Stimulated activated CD8-positive, alpha-beta memory T cell treated with anti-CD3 and anti-CD28 coated beads, Interleukin-4, amount 100 ng/mL, for 1 hour (primary cell): ENCODE measurements at places on chromosomes 13 and 19.

DNA sequence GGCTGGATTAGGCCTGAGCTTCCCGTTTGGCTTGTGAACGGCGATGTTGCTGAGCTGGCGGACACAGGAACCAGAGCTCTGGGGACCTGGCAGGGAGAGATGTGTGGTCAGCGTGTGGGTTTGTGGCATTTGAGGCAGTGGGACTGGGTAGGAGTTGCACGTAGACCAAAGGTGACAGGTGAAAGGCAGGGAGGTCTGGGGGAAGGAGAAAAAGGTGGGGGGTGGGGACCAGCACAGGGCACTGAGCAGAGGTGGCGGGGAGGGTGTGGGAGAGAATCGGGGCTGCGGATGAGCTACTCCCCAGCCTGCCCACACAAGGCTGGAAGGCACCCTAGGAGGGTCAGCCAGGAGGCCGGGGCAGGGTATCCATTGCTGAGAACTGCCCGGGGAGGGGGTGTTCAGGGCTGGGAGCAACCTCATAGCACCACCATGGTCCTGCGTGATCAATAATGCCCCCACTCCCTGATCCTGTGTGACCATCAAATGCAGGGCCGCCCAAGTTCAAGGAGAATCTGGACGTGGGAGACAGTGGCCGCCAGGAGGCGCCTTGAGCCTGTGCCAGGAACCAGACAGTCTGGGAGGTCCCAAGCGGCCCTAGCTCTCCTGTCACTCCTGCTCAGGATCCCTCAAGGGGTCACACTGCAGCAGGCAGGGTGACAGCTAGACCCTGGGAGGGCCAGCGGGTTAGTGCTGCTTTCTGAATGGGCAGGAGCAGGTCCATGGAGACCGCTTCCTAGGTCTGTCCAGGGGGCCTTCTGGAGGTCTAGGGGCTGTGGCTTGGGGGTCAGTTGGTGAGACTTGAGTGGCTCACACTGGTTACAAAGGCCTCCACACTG is 12.8 kb upstream of the SELENOW start:
- DNase-seq: no peak

DNA sequence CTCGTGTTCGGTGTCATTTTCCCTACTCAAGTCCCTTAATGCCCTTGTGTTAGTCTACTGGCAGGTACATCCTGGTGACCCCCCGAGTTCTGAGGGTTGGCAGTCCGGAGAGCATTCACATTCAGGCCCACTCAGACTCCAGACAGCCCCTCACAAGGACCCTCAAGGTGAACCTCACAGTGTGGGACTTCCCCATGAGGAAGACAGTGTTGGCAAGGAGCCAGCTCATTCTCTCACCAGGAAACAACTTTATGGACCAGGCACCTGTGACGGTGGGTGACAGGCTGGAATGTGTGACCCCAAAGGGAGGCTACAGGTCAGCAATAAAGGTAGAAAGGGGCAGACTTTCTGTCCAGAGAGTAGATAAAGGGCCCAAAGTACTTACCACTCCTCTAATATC is 24.5 kb downstream of the RDH8 start:
- DNase-seq: no peak

GRCh38 chr13:28043224-28043623 is 54.7 kb upstream of the URAD start:
- DNase-seq: no peak

GRCh38 chr13:69213396-69213795 is 894.2 kb upstream of the ATXN8OS start:
- no peak for DNase-seq

GRCh38 chr13:101612735-101613134 is 160.3 kb downstream of the ITGBL1 start:
- DNase-seq: no peak

- peak; percentile 30 for DNase-seq
Measured at GRCh38 chr19:42121656-42122069, 10.6 kb downstream of the POU2F2 start.

DNA sequence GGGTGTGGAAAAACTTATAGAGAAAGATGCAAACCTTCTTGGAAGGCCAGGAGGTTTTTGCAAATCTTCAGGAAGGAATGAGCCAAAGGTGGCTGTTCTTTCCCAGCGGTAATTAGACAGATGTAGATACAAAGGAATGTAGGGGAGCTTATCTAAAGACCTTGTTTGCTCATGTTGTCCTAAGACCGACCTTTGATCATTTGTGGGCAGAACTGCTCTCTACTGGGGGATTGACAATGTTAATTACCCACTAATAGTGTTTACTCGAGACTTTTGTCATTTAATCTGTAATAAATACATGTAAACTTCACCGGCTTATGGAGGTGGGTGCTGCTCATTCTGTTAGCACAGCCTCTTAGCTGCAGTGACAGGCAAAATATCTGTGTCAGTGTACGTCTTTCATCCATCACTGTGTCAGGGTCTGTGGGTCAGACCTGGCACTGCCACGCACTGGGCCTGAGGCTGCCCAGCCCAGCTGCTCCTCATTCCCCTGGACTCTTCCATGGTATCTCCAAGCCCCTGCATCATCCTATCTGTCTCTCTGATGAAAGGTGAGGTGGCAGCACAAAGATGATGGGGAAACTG is 68.3 kb downstream of the ZNF431 start:
- no peak for DNase-seq

GRCh38 chr19:19477705-19478383 is 37.5 kb downstream of the TSSK6 start:
- DNase-seq: no peak

- no peak for DNase-seq
Measured at GRCh38 chr19:44575116-44575700, 38.2 kb upstream of the IGSF23 start.

- no peak for DNase-seq
Measured at GRCh38 chr13:39531646-39532045, 71.3 kb downstream of the LHFPL6 start.

DNA sequence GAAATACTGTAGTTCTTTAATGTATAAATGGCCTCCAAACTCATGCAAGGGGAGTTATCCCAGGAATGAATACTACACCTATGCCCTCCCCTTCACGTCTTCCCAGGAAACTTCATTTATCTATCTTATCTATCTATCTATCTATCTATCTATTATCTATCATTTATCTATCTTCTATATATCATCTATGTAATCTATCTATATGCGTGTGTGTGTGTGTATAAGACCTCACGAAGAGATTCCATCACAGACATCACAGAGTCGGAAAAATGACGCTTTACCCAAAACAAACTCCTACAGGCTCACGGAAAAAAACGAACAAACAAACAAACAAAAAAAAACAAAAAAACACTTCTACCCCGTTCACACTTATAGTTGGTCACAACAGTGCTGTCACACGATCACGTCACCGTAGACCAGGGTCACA is 486 bp downstream of the ZNF529 start:
- DNase-seq: no peak

DNA sequence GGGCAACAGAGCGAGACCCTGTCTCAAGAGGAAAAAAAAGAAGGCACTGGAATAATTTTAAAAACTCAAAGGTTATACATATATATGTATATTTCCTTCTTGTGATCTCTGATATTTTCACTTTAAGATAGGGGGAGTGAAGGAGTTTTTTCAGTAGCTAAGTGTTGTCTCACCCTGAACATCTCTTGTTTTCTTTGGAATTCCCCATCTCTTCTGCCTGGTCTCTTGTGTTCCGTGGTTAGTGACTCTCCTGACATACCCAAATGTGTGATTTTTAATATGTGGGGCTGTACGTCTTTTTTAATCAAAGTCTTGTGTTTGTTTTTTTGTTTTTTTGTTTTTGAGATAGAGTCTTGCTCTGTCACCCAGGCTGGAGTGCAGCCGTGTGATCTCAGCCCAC is 15.3 kb upstream of the KCTD4 start:
- no peak for DNase-seq
